ENCODE measurements at places on chromosomes 2 and 18. TPM values are rescaled to one million over a fixed set of nuclear protein-coding genes. Genes with fewer than 3 reads are reported as not detected.

The ERCC3 gene
- 53.1 TPM for total RNA-seq

The CDKL4 gene
- not detected for total RNA-seq

The PCARE gene
- not detected for total RNA-seq

The NCOA1 gene
- total RNA-seq = 48.6 TPM
